ENCODE measurements at places on chromosomes 4 and X.

GRCh38 chr4:13054420-13054970, 429.6 kb downstream of the RAB28 start:
- DNase-seq, result no peak

GRCh38 chr4:151324752-151325110, 674 bp downstream of the SH3D19 start:
- DNase-seq, result peak; percentile 46

GRCh38 chr4:185797018-185797417, 15.0 kb downstream of the SORBS2 start:
- no peak for DNase-seq

- DNase-seq, result no peak
These were observed 3.1 kb downstream of the ZNF185 start for GRCh38 chrX:152900937-152901445.

GRCh38 chrX:39665830-39666518, 431.8 kb downstream of the BCOR start:
- no peak for DNase-seq

DNA sequence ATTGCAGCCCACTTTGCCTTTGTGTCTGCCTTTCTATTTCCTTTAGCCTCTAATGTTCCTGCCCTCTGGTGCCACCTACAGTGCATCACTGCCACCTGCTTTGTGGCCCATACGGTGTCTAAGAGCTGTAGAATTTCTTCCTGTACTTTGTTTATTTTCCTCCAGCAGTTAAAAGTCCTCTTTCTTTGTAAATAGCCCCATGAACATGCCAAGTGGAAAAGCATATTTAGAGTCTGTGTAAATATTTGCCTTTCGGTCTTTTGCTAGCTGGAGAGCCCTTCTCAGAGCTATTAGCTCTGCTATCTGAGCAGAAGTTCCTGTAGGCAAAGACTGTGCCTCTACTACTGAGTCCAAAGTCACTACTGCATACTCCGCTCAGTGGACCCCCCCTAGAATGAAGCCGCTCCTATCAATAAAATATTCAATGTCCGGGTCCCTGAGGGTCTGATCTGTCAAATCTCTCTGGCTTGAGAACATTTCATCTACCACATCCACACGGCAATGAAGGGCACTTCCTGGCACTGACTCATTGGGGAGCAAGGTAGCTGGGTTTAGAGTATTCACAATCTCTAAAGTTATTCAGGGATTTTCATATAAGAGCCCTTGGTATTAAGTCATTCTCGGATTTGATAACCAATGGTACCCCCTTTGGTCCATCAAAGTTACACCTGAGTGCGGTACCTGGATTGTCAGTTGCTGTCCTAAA, 36.3 kb downstream of the SULT1E1 start:
- DNase-seq, result peak; percentile 25

GRCh38 chrX:19443869-19444526, 71.3 kb downstream of the MAP3K15 start:
- DNase-seq, result no peak

DNA sequence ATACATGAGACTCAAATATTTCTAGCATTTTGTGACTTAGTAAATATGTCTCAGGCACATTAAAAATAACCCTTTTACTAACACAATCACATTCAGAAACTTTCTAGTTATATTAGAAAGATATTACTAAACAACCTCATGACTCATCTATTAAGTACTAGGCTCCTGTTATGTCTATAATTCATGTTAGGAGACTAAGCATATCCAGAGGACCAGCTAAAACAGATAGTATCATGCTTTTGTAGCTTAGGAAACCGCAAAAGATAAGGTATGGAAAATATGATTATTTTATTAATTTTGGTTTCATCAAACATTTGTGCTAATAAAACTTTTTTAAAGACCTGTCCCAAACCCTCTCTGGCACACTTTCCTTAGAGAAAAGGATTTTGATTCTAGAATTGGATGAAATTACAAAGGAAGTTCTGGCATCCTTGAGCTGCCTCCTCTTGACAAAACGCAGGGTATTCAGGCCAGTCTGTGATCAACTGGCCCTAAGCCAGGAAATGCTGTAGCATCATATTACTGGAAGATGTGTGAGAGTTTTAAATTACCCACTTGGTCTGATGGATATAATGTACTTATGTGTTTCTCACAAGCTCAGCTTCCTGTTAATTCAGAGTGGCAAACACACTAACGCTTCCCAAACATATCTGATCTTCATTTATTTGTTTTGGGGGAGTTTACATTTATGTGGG, 60.4 kb downstream of the NRK start:
- DNase-seq, result no peak

DNA sequence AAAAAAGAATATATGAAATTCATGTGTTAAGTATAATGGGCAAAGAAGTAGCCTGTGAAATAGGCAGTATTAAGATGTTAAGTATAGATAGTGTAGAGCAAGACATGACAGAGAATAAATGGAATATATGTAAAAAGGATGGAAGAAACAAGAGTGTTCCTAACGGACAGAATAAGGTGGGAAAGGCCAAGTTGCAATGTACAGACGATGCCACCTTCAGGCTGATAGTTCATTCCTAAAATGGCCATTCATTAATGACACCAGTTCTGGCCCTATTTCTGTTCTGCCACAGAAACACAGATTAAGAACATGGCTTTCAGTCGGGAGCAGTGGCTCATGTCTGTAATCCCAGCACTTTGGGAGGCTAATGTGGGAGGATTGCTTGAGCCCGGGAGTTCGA, 4.4 kb upstream of the FAM184B start:
- DNase-seq, result no peak

DNA sequence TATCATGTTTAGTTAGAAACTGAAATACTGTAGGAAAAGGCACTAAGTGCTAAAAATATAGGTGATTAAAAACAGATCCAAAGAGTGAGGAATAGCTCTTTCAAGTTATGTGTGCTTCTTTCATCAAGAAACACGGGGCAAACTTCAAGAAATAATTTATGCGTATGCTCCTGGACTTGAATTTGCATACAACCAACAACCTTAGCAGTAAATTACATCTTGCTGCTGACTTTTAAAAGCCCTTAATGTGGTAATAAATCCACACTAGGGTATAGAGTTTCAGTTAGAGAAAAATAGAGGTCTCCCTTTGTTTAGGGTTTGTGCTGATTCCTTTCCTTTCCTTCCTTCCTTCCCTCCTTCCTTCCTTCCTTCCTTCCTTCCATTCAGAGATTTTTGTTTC, 94.5 kb upstream of the GC start:
- DNase-seq, result no peak

GRCh38 chrX:52979568-52979967, 21.2 kb upstream of the FAM156A start:
- DNase-seq, result no peak

GRCh38 chrX:1835056-1835455, 220.2 kb downstream of the ASMT start:
- DNase-seq, result no peak

DNA sequence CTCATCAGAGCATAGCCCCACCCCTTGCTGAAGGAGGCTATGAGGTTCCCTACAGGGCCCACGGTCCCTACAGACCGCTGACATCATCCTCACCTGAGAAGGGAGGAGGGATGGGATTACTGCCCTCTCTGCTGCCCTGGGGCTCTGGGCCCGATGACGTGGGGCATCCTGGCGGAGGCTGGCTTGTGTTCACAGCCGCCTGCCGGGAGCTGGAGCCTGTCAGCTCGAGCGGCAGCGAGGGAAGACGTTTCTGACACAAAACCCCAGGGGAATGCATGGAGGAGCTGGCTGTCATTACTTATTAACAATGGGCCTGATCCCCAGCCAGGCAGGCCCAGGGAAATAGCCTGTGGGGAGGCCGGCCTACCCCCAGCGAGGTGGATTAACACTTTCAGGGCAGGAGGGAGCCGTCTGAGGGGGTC, 106.6 kb upstream of the ATP6AP2 start:
- peak; percentile 41 for DNase-seq

GRCh38 chrX:18368402-18368801, 13.9 kb upstream of the SCML2 start:
- no peak for DNase-seq

- no peak for DNase-seq
These were observed 353.7 kb downstream of the GASK1B start for GRCh38 chr4:157818946-157819692.

- DNase-seq, result no peak
These were observed 144.0 kb upstream of the ADAMTS3 start for GRCh38 chr4:72712997-72713396.

Measured in HEK293T (cell line).